ENCODE measurements at places on chromosomes 6 and 20.
A peak's percentile ranks its signal among the peaks of the same experiment; 100 is the strongest.

- DNase-seq = no peak
These were observed 62.4 kb downstream of the PRSS35 start for GRCh38 chr6:83574783-83575182.

- no peak for DNase-seq
These were observed 55.9 kb downstream of the TRAF3IP2 start for GRCh38 chr6:111549746-111550145.

- DNase-seq = peak; percentile 45
These were observed 502.2 kb upstream of the JARID2 start for GRCh38 chr6:14743474-14744211.

GRCh38 chr6:47687432-47687831 is 10.9 kb upstream of the ADGRF4 start:
- DNase-seq = no peak

- DNase-seq = no peak
These were observed 179.7 kb upstream of the MYLIP start for GRCh38 chr6:15948930-15949900.
